Activated naive CD8-positive, alpha-beta T cell treated with anti-CD3 and anti-CD28 coated beads, Interleukin-2, amount 50 U/mL, for 24 hours (primary cell): ENCODE measurements at places on chromosomes 16 and 17.

DNA sequence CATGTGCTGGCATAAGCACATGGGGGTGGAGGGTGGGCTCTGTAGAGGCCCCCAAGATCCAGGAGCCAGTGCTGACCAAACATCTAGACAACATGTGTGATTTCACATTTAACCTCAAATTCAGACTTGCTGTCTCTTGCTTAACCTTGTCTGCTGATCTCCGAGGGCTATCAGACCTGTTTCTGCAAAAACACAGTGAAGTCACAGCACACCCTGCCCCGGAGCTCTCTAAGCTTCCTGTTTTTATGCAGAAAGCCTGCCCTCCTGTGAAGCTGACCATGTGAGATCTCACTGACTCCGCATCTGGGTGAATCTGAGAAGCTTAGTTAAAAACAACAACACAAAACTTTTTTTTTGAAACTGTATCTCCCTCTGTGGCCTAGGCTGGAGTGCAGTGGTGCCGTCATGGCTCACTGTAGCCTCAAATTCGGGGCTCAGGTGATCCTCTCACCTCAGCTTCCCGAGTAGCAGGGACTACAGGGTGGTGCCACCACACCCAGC lies 6.6 kb upstream of the DPEP2 start:
- DNase-seq, result no peak
- no peaks in the 10 kb centered on the region for H3K27me3 ChIP-seq
- peak overlapping the region; percentile 15 for H3K4me3 ChIP-seq
- no peaks in the 10 kb centered on the region for H3K36me3 ChIP-seq

- H3K36me3 ChIP-seq, result no peaks in the 10 kb centered on the region
- H3K4me1 ChIP-seq, result peaks cover 3% of the 10 kb centered on the region
- H3K27me3 ChIP-seq, result peaks cover 42% of the 10 kb centered on the region
- no peak overlapping the region for H3K4me3 ChIP-seq
Measured at GRCh38 chr17:36879624-36880131, 57.6 kb upstream of the LHX1 start.

GRCh38 chr16:6114691-6115090 lies 1017.1 kb upstream of the EEF2KMT start:
- H3K36me3 ChIP-seq, result no peaks in the 10 kb centered on the region
- no peak for DNase-seq
- H3K27ac ChIP-seq, result no peak overlapping the region
- no peaks in the 10 kb centered on the region for H3K27me3 ChIP-seq
- H3K4me1 ChIP-seq, result no peaks in the 10 kb centered on the region

GRCh38 chr17:31481783-31482081 lies 90.3 kb downstream of the RAB11FIP4 start:
- H3K36me3 ChIP-seq, result no peaks in the 10 kb centered on the region
- H3K4me3 ChIP-seq, result no peak overlapping the region
- H3K4me1 ChIP-seq, result peaks cover 1% of the 10 kb centered on the region
- H3K27ac ChIP-seq, result no peak overlapping the region

GRCh38 chr17:1005361-1005946 lies 8.5 kb downstream of the TIMM22 start:
- H3K4me1 ChIP-seq, result peaks cover 9% of the 10 kb centered on the region
- H3K4me3 ChIP-seq, result no peak overlapping the region
- peak overlapping the region; percentile 64 for H3K27ac ChIP-seq

DNA sequence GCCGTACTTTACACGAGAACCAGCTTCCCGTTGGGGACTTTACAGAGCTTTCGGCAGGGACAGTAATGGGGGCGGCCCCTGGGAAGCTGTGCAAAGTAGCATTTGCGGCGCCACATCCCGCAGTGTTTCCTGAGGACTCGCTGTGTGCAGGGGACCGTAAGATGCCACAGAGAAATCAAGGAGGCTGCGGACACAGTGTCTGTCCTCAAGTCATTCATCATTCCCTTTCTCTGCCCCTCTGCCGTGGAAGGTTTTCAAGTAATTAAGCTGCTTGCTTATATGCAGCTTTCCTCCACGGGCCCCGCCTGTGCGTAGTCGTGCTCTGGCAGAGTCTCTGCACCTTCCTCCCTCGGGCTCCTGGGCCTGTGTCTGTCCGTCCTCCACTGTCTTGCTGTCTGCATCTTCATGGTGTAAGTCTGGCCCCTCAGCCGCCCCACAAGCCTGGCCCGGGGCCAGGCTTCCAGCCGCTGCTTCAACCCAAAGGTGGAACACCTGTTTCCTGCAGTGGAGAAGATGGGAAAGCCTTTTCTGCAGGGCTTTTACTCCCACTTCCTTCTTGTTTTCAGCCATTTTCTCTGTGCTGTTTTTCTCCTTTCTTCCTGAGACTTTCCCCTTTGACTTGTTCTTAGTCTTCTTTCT lies 216.9 kb upstream of the CHMP6 start:
- H3K27ac ChIP-seq, result peak overlapping the region; percentile 90
- H3K36me3 ChIP-seq, result peaks cover 49% of the 10 kb centered on the region
- DNase-seq, result no peak
- no peaks in the 10 kb centered on the region for H3K27me3 ChIP-seq

GRCh38 chr16:69199382-69199781 lies 12.4 kb downstream of the SNTB2 start:
- H3K27me3 ChIP-seq, result no peaks in the 10 kb centered on the region
- H3K4me3 ChIP-seq, result no peak overlapping the region
- DNase-seq, result no peak
- H3K36me3 ChIP-seq, result no peaks in the 10 kb centered on the region
- H3K4me1 ChIP-seq, result peaks cover 8% of the 10 kb centered on the region
- no peak overlapping the region for H3K27ac ChIP-seq
